CD4-positive, CD25-positive, alpha-beta regulatory T cell (primary cell): ENCODE measurements at places on chromosomes 2 and 18.

DNA sequence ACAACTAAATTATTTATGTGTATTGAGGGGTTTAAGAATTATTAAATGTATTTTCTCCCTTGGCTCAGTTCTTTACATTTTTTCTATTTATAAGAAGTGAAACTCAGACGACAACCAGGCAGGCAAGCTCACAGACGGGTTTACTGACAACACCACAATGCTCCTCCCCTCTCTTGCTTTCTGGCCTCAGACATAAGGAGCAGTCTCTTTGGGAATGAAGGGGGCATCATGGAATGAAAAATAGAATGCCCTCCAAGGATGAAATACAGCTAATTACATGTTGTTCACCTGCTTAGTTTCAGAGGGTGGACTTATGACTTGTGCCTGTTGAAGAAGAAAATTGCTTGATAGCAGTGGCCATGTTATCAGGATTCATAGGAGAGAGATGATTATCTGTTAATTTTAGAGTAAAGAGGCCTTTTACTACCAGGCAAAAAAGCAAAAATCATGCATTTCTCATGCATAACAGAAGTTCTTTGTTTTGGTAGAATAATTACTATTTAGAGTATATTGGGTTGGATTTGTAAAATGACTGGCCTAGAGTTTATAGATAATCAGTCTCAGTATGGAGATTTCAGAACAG is 172.1 kb upstream of the LRRTM1 start:
- no peak for DNase-seq

DNA sequence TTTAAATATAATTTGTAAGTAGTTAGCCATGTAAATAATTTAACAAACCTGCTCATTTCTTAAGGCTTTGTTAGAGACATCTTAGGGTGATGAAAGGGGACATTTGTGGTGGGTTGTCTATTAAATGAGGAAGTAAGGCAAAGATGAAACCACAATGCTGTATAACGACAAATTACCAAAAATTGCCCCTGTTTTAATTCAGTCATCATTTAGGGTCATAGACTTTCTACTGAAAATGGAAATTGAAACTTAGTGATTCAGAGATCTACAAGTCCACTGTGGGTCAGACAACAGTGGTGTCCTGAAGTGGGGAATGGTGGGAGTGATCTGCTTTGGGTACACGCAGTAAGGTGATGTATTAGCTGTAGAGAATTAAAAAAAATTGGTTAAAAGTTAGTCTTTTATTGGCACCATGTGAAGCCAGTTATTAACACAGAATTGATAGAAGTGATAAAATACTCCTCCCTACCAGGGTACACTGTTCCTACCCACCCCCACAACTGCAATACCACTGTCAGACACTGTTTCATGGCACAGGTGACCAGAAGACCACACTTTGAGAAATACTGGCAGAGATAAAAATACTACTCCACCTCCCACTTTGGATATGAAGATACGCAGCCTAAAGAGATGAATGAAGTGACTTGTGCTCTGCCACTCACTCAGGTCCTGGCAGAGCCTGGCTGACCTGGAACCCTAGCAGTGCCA is 13.4 kb downstream of the CERS6 start:
- DNase-seq = no peak

- DNase-seq = no peak
Measured at GRCh38 chr2:173656086-173656485, 301.4 kb downstream of the CDCA7 start.

DNA sequence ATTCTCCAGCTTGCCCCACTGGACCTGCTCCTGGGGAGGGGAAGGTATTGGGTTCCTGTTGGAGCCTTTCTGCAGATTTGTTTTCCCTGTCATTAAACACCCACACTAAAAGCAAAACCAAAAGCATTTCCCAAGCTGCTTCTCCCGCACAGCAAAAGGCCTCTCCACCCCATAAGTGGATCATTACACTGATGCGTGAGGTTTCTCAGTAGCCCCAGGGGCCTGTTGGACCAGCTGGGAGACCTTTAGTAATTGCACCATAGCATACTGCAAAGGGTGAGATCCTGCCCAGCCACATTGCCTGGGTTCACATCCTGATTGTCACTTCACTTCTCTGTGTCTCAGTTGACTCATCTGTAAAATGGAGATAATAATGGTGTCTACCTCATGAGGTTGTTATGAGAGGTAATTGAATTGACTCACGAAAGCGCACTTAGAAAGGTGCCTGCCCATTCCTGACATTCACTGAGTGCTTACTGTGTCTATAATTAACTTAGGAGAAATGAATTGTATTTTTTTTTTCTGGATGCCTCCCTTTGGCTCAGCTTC is 43.9 kb downstream of the TOGARAM2 start:
- DNase-seq = no peak

DNA sequence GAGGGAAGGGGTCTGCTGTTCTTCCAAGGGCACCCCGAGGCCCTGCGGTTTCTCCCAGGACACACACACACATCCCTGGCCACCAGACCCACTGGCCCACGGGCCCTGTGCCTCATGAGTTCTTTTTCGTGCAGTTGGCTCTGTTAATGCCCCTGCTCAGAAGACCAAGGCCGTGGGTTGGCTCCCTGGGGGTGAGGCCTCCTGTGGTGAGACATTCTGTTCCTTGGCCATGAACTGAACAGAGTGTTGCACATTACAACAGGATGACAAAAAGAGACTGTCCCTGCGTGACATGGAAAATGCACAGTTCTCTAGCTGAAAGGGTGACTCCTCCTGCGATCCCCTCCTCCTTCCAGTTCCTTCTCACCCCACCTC is 30.7 kb downstream of the SH2D6 start:
- DNase-seq = no peak

- no peak for DNase-seq
Measured at GRCh38 chr18:78629426-78629825, 350.2 kb upstream of the SALL3 start.

- no peak for DNase-seq
Measured at GRCh38 chr2:201343559-201343958, 13.6 kb downstream of the FLACC1 start.

DNA sequence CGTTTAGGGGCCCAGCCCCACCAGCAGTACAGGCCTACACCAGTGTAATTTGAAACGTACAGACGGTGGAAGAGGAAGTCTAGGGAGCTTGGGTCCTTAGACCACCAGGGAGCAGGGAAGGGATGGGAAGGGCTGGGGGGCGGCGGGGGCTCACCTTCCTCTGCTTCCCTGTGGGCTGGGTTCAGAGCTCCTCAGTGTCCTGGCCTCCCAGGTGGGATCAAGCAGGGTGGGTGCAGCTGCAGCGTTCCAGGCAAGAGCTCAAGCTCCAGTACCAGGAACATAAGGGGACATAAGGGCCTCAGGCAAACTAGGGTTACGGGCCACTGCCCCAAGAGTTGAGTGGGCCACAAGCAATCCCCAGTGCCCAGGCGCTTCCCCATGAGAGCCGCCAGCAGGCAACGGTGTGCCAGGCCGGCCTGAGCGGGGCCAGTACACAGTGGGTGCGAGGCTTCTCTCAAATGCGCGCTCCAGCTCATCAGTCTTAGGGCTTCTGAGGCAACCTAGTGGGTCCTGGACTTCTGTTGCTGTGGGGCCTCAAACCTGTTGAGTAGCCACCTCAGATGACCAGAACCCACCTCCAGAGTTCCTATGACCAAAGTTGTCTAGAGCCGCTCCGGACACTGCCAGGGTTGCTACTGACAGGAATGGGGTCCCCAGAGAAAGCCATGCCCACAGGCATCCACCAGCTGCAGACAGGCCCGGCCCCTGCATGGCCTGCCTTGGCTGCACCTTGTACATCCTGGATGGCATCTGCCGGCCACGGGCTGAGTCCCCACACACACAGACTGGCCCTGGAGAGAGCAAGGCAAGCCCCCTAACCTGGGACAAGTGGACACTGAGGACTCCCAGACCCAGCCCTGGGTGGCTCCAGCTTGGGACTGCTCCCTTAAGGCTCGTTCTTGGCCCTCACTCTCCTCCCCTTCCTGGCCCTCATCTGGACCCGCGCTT is 5.2 kb downstream of the ANKRD23 start:
- no peak for DNase-seq

GRCh38 chr2:239160226-239161143 is 240.3 kb downstream of the HDAC4 start:
- no peak for DNase-seq

GRCh38 chr2:113692698-113693428 is 63.6 kb downstream of the SLC35F5 start:
- DNase-seq = no peak

DNA sequence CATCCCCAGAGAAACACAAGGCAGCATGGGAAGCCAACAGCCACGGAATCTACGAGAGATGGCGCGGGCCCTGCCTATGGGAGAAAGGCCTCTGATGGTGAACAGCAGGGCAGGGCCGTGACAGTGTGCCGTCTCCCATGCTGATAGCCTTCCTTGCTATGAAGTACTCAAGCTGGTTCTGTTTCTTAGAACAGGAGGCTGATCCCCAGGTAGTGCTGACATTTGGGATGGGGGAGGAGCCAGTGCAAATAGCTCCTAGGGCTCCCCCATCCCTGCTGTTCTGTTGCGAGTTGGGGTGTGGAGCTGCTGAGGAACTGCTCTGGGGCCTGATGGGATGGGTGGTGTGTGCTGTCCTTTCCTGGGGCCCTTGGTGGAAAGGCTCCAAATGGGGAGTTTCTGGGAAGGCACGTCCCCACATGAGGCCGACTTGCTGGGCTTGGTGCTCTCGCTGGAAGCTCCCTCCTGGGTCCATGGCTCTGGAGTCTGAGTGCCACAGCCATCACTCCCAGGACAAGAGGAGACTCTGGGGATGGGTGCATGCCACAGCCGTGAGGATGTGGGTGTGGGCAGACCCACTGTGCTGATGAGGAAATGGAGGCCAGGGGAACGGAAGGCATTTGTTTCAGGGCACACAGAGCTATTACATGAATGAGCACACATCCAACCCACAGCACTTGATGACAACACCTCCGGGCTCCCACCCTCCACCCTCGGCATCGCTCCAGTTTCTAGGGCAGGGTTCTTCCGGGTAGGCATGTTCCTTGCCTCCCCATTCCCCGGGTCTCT is 246.8 kb downstream of the HDAC4 start:
- no peak for DNase-seq

DNA sequence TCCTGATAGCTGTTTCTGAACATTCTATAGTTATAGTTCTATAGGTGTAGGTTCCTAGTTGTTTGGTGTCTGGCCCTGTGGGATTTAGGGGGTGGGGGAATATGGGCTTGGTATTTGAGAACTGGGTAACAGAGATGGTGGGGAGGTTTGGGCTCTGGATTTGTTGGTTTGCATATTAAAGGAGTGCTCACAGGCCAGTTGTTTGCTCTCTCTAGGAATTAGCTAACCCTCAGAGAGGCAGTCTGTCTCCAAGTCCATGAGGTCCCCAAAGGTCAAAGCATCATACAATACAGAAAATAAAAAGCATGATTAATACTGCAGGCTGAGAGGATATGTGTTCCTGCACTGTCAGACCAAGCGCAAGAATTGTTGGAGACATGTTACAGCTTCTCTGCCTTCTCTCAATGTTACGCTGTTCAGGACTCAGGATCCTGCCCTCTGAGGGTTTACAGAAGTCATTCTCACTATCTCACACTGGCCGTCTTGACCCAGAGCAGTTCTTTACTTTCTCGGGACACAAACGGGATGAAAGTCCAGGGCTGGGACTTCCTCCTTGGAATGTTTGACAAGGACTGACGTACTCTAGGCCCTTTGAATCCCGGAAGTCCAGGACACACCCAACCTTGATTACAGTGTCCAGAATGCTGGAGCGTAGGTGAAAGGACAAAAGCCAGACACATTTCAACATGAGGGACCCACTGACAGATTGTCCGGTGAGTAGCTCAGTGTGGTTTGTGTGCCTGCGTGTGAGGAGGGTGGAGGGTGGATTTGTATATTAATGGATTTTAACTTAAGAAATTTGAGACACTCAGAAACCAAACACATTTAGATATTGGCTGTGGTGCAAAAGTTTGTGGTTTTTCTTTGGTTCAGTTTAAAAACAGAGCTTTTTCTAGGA is at the start of gene NOSTRIN:
Gene NOSTRIN, plus strand, starts transcription at position 677 of the 898 bp plus-strand sequence. Its CDS starts 10 bp downstream, at position 687.
- peak; percentile 28 for DNase-seq
